ENCODE measurements at places on chromosomes 12 and 14.
A peak's percentile ranks its signal among the peaks of the same experiment; 100 is the strongest.

DNA sequence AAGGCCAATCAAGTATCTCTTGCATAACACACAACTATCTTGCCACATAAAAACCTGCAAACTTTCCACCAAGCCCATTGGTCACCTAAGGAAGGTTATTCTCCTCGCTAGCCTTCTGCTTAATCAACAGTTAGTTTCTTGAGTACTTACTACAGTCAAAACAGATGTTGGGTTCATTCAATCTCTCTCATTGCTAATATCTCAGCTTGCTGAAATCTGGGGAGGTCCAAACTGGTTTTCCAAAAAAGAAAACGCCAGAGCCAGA lies 74.6 kb downstream of the TTC7B start:
- DNase-seq, result no peak

DNA sequence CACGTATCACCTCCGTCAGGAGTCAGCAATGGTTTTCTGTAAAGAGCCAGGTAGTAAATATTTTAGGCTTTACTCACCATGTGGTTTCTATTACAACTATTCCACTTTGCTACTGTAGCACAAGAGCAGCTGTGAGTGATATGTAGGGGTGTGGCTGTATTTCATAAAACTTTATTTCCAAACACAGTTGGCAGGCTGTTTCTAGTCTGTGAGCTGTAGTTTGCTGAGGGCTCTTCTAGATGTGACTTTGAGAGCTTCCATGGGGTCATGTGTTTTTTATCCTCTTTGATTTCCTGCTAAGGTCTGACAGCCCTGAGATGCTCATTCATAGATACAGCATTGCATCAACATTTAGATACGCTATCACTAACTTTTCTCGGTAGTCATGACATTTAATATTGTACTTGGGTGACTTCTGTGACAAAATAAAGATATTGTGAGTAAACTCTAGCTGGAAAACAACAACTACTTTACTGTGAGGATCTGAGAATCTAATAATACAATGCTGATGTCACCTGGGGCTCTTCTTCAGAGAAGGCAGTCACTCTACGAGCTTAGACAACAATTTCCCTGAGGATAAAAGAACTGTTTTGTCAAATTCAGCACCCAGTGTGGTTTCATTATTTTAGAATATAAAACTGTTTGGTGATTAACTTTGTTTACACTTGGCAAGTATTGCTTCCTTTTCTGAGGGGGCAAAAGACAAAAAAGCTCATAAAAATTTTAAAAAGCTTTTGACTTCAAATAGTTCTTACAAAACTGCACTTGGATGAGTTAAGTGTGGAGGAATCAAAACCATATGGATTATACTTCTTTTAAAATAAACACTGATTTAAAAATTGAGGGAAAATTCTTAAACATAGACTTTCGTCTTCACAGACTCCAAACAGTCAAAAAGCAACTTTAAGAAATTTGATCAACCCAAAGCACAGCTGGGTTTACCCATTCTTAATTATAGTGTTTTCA lies 231.2 kb upstream of the DCN start:
- peak; percentile 66 for DNase-seq

GRCh38 chr14:68363843-68364767 lies 428.8 kb downstream of the ZFP36L1 start:
- DNase-seq, result no peak

- DNase-seq, result no peak
Observed at GRCh38 chr14:20365928-20366327, 22.5 kb downstream of the PARP2 start.

DNA sequence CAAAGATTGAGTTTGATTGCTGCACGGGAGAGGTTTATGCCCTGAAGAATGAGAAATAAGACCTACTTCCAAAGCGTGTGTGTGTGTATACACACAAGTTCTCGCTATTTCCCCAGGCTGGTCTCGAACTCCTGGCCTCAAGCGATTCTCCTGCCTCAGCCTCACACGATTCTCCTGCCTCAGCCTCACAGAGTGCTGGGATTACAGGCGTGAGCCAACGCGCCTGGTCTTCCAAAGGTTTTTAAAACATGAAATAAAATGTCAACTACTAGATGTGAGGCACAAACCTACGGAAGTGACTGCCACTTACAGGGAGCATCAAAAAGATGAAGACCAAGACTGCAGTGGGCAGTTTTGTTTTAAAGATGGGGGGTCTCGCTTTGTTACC lies 622 bp upstream of the WASHC3 start:
- DNase-seq, result no peak

- DNase-seq, result no peak
Observed at GRCh38 chr12:18653465-18653864, 84.3 kb downstream of the PLCZ1 start.

DNA sequence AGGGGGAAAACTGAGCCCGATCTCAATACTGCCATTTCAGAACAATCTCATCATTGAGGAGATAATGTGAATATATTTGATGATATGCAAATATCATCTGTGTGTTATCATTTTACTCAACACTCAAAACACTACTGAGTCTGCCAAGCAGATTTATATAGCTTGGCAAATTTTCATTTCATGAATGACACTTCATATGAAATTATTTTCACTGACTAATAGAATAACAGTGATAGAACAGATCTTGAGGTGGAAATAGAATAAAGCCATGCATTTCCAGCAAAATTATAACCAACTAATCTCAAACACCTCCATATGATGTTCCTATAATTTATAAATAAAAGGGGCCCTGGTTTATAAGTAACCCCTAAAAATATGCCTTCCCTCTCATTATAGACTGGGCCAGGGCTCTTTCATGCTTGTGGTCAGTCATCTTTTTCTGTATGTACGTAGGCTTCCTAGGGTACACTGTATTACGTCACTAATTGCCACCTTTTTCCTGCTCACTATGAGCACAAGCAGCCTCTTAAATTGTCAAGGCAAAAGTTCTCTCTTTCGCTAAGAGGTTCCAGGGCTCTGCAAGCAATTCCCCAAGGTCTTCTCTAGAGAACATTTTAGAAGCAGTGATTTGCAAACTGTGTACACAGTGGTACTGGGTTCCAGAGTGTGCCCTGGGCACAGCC lies 197.1 kb upstream of the FOXN3 start:
- no peak for DNase-seq

DNA sequence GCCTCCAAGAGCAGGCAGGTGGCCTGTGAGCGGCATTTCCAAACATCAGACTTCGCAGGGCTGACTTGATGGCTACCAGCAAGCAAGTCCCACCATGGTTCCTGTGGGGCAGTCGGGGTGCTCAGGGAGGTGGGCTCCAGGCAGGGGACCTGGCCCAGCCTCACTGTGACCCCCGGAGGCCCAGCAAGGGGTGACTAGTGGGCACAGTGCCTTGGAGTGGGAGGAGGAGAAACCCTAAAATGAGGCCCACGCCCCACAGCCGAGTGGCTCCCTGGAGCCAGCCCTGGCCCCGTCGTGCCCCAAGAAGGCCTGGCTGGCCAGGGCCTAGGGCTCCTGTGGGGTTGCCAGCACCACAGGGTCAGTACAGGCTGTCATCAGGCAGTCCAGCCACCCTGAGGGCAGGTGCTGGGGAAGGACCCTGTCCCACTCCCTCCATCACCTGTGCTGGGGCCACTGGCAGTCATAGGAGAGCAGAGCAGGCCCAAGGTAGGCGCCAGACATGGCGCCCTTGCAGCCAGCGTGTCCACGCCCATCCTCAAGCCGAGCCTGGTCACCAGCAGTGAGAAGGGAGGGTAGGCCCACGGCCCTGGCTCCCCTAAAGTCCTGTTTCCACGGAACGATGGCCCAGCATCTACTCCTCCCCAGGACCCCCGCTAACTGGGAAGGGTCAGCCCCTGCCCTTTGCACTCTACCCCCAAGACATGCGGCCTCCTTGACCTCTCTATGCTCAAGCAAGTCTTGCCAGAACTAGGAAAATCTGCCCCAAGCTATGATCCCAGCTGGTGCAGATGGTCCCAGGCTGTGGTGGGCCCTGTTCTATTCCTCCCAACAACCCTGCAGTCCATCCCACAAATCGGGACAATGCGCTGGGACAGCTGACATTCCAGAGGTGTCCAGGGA lies 144.2 kb upstream of the C14orf180 start:
- DNase-seq, result no peak

GRCh38 chr12:51601241-51601640 lies 10.2 kb downstream of the SCN8A start:
- DNase-seq, result no peak

- DNase-seq, result no peak
Observed at GRCh38 chr14:104547310-104547997, 32.1 kb upstream of the C14orf180 start.

DNA sequence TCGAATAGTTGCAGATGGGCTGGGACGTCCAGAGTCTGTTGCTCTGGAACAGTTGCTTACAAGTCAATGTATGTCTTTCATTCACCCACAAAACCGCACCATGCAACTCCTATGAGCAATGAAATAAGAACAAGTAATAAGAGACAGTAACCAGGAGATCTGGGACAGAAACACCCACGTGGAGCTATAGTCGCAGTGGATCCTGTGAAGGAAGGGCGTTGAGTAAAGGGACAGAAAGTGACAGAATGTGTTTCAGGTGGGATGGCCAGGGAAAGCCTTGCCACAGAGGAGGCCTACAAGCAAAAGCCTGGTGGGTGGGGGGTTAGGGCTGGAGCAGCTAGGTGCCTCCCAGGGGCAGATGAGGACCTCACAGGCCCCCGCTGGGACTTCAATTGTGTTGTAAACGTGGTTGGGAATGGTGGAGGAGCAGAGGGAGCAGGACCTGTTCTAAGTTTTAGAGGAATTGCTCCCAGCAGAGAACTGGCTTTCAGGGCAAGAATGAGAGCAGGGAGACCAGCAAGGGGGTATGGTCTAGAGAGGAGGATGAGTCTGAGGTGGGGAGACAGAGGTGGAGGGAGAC lies 86.7 kb upstream of the FZD10 start:
- no peak for DNase-seq

DNA sequence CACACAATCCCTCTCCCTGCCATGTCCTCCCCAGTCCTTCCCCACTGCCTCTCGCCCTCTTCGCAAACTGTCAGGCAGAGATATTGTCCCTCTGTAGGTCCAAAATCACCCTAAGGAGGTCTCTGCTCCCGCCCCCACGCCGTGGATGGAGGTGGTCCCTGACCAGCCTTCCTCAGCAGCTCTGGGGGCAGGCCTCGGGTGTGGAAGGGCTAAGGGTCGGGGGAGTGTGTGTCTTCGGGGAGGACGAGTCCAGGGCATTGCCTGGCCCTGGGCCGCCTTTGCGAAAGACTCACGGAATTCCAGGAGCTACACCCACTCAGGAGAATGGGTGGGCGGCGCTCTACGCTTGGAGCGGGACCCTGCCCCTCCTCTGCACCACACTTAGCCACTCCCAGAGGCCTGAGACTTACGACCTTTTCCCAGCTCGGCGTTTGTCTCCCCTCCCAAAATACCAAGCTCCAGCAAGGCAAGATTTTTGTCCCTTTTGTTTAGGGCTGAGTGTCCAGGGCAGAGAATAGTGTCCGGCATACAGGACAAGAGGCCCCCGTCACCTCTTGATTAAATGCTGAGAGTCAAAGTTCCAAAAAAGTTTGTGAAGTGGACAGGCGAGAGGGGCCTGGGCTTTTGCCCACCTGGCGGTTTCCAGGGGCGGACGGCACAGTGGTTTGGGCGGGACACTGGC lies 881 bp downstream of the PYGL start:
- DNase-seq, result peak; percentile 48

GRCh38 chr12:128365032-128365431 lies 98.1 kb downstream of the TMEM132C start:
- DNase-seq, result no peak

DNA sequence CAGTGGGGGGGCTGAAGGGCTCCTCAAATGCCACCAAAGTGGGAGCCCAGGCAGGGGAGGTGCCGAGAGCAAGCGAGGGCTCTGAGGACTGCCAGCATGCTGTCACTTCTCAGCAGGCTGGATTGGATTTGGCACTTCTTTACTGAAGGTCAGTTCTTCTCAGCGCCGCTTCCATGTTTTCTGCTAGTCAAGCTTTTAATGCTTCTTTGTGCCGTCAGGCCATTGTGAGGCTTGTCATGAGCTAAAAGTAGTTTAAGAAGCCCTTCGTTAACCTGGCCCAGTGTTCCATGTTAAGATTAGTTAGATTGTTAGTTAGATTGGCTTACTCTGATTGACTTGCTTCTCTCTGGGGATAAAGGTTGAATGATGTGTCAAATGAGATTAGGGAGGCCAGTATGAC lies 13.4 kb downstream of the GABARAPL1 start:
- DNase-seq, result no peak

GRCh38 chr14:71942904-71943694 lies 10.9 kb downstream of the RGS6 start:
- DNase-seq, result no peak

- DNase-seq, result peak; percentile 47
Observed at GRCh38 chr14:103846543-103847450, 578 bp downstream of the PPP1R13B start.

- no peak for DNase-seq
Observed at GRCh38 chr14:53376064-53376463, 222.9 kb upstream of the DDHD1 start.

DNA sequence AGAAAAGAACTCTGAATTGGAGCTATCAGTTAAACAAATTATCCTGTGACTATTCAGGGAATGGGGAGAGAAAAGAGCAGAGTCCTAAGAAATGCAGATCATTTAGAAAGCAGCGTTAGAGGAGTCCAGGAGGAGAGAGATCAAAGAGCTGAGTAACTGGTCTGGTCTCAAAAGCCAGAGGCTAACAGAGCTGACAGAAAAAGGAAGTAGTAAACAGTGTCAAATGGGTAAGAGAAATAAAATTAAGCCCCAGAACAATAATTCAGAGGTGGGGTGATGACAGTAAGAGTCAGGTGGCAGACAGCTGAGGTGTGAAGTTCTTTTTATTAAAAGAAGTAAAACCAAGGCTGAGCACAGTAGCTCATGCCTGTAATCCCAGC lies 19.3 kb downstream of the GXYLT1 start:
- no peak for DNase-seq

GRCh38 chr12:69653703-69654102 lies 43.0 kb upstream of the LRRC10 start:
- peak; percentile 27 for DNase-seq

DNA sequence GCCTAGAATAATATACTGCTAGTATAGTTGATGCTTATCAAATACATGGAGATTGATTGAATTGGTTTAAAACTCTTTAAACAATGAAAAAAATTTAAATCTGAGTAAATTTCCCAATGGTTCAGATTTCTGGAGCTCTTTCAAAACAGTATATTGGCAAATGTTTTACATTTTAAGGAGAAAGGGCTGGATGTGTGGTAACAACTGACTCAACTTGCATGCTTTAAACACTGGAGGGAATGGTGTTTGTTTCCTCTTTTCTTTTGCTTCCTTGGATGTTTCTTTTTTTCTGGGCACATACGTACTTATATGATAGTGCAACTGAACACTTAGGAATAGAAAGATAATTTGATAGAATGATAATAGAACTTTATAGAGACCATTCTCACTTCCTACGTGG lies 73.8 kb upstream of the RFX4 start:
- no peak for DNase-seq

All from RWPE1 (cell line).